ENCODE measurements at places on chromosomes 3 and 15. TPM values are rescaled to one million over a fixed set of nuclear protein-coding genes. Genes with fewer than 3 reads are reported as not detected.

Gene ARRDC4
- 48.7 TPM for total RNA-seq

Gene PGBD4
- 1.8 TPM for total RNA-seq

Gene UCN2
- total RNA-seq, result not detected

Gene GRM7
- total RNA-seq, result 0.16 TPM

Gene RYR3
- total RNA-seq, result 10.5 TPM

Gene FBXL22
- total RNA-seq, result 4.7 TPM

All from kidney (tissue), 22 donors.